ENCODE measurements at places on chromosomes 12 and 14.

DNA sequence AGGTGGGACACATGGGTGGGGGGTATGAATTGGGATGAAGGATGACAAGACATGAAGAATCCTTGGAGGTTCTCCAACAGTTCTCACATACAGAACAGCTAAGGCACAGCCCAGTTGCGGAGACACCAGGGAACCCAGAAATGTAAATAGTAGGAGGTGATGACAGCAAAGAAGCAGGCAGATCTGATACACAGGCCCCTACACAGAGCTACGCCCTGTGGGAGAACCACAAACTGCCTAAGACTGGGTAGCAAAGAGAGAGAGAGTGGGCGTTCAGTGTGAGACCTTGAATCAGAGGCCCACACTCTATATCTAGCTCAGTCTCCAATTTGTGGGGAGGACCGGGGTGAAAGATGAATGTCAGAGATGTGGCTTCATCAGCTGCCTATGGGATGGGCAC, 9.5 kb upstream of the NUMB start:
- no peak for DNase-seq

GRCh38 chr14:90235179-90235976, 21.0 kb upstream of the PSMC1 start:
- DNase-seq: peak; percentile 2

GRCh38 chr14:61326847-61327246, 5.5 kb downstream of the PRKCH start:
- DNase-seq: no peak

GRCh38 chr14:36524874-36525745, 5.1 kb upstream of the NKX2-1 start:
- DNase-seq: no peak

GRCh38 chr14:68372368-68372767, 420.5 kb downstream of the ZFP36L1 start:
- no peak for DNase-seq

All from AG09319 (cell line).